Posterior vena cava (tissue), 2 donors: ENCODE measurements at places on chromosomes 5 and 9. TPM values are rescaled to one million over a fixed set of nuclear protein-coding genes. Genes with fewer than 3 reads are reported as not detected.

STC2 gene
- 4.2 TPM for total RNA-seq

GABRG2 gene
- not detected for total RNA-seq

GAPT gene
- total RNA-seq, result 2.5 TPM

LMBRD2 gene
- 12.3 TPM for total RNA-seq

FAT2 gene
- total RNA-seq, result not detected

DNA sequence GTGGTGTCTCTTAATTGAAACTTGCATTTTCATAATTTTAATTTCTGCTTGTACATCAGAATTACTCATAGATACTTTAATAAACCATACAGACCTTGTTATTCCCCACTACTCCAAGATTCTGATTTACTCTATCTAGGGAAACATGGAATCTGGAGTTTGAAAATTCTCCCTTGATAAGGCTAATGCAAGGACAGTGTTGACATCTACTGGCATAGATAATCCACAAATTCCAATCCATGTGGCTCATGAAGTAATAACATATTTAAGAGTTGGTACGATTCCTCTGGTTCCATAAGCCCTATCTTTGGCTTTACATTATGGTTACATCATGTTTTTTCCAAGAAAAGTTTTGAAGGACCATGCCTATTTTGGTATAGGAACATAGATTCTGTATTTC, 759.2 kb downstream of the TLR4 start:
- no peak for DNase-seq

DNA sequence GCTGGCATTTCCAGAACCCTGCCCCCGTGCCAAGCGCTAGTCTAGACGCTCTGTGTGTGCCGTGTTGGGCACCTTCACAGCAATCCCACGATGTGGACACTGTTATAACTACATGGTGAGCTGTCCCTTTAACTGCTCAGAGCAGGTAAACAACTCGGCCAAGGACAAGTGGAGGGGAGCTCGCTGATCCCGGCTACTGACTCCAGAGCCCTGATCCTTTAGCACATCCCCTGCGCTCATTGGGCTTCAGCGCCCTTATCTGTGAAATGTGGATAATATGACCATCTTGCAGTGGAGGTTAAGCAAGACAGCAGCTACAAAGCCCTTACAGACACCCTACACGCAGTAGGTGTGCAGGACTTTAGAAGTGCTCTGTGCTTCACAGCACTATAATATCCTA, 16.5 kb downstream of the ORM2 start:
- no peak for DNase-seq

GRCh38 chr5:149285153-149285552, 13.5 kb downstream of the AFAP1L1 start:
- DNase-seq, result no peak

- no peak for DNase-seq
Observed at GRCh38 chr5:35671541-35672295, 54.1 kb downstream of the SPEF2 start.

DNA sequence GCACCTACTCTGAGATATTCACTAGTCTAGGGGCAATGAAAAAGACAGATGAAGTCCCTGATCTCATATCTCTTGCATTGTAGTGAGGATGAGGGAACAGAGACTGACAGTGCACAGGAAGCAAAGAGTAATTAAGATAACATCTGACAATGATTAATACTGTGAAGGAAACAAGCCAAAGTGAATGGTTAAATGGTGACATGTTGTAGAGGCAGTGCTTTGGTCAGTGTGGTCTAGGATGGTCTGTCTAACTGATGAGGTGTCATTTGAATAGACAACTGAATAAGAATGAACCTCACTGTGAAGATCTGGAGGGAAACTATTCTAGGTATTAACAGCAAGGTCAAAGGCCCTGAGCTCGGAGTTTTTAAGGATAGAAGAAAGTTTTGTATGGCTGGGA, 333.3 kb upstream of the GRIA1 start:
- no peak for DNase-seq

DNA sequence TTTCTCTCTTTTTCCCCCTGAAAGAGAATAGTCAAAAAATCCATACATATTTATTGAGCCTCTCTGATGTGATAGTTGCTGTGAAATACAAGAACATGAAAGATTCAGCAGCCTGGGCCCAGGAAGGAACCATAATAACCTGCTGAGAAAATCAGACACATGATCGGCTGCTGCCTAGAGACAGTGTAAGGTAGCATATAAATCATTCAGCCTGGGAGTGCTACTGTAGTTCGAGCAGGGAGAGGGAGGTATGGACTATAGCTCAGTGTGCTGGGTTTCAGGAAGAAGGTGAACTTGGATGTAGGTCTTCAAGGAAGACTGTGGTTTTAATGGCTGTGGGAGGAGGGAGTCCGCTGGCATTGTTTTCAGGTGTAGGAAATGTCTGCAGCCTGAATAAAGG, 469.1 kb downstream of the RAB3C start:
- DNase-seq, result no peak

- DNase-seq, result no peak
Observed at GRCh38 chr9:21668516-21668915, 133.9 kb upstream of the MTAP start.

DNA sequence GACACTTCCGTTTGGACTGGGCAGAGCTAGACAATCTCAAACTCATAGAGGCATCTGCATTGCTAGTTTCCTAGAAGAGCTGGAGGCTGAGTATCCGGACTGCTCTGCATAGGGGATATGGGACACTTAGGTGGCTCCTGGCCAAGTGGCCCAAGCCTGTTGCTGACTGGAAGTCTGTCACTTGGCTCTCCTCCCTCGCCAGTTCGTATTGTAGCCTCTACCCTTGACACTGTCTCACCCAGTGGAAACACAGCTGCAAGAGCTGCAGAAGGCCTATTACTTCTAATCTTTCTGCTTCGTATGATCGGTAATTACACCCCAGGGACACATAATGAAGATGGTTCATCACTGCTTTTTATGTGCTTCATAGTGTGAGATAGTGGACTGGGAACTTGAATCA, 34.7 kb downstream of the ITGA1 start:
- peak; percentile 91 for DNase-seq

DNA sequence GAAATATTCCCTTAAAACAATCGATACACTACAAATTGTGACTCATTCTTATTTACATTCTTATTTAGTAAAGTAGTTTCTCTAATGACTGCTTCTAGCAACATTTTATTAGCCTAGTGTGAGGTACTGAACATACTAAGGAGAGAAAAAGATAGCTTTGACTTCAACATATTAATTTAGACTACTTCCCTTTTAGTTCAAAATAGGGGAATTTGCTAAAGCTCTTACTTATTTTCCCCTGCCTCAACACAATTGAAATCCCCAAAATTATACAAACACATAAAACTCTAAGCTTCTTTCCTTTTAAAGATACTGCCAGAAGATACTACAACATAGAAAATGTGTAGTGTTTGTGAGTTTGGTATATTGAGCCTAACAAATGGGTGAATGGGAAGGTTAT, 55.2 kb downstream of the ANXA1 start:
- DNase-seq, result no peak

- DNase-seq, result no peak
Observed at GRCh38 chr5:56986626-56986947, 34.7 kb upstream of the MIER3 start.

DNA sequence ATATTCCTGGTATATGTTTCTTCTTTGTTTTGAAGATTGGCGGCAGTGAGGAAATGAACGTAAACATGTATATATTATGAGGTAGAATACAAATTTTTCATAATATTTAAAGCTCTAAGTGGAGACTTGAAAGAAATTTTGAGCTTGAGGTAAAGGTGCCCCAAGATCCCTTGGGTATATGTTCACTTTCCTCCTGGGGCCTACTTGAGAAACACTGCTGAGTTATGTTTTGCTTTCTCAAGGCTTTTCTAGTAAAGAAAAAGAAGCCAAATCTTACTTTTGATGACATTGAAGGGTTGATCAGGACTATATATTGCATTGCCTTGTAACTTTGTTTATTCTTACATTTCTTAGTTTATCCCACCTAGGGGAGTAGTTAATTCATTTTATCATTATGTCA, 30.7 kb downstream of the AP3S1 start:
- DNase-seq, result no peak

DNA sequence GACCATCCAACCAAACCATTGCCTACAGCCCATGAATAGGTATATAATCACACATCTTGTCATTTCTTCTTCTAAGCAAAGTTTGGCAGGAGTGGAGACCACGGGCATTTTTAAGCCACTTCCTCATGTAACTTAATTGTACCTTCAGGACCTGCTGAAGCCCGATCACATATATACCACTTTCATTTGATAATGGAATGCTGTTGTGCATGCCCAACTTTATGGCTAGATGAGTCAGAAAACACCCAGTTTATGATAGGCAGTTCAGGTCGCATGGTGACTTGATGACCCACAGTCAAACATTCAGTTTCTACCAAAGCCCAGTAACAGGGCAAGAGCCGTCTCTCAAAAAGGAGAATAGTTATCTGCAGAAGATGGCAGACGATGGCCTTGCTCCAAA, 2295.0 kb upstream of the ACO1 start:
- DNase-seq, result no peak
